Kidney (tissue), 22 donors: ENCODE measurements at places on chromosomes 7 and 10. TPM values are rescaled to one million over a fixed set of nuclear protein-coding genes. Genes with fewer than 3 reads are reported as not detected.

NME8 gene
- 0.44 TPM for total RNA-seq

EGR2 gene
- total RNA-seq, result 1.6 TPM

- H3K36me3 ChIP-seq, result no peaks in the 10 kb centered on the region
- H3K4me1 ChIP-seq, result no peaks in the 10 kb centered on the region
- no peaks in the 10 kb centered on the region for H3K27me3 ChIP-seq
- H3K27ac ChIP-seq, result no peak overlapping the region
Measured at GRCh38 chr10:112896722-112897121, 53.3 kb upstream of the TCF7L2 start.

DNA sequence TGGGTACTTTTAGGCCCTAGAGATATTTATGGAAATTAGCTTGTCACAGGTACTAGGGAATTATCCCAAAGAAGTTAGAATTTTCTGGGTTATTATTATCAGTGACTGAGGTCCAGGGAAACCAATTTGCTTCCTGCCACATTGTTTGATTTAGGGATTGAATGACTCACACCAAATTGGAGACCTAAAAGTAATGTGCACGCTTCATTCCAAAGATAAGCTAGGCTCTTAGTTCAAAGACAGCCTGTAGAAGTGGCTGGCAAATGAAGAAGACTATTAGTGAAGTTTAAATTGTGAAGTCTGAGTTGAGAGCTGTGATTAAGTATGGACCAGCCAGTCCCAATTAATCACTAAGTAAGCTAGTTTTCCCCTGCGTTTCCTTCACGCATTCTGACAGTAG, 188.1 kb upstream of the MYO3A start:
- no peak overlapping the region for H3K4me3 ChIP-seq
- H3K27ac ChIP-seq, result no peak overlapping the region
- DNase-seq, result no peak
- H3K27me3 ChIP-seq, result no peaks in the 10 kb centered on the region
- no peaks in the 10 kb centered on the region for H3K4me1 ChIP-seq

SYPL1 gene
- 111 TPM for total RNA-seq

ANK3 gene
- 214 TPM for total RNA-seq

HNRNPF gene
- 190 TPM for total RNA-seq

SPRN gene
- not detected for total RNA-seq
